Esophagus muscularis mucosa (tissue), 4 donors: ENCODE measurements at places on chromosomes 3 and 15. TPM values are rescaled to one million over a fixed set of nuclear protein-coding genes. Genes with fewer than 3 reads are reported as not detected.

- DNase-seq: no peak
These were observed 34.6 kb upstream of the CDIN1 start for GRCh38 chr15:36544518-36545466.

GRCh38 chr15:98875309-98875708 is 132.3 kb downstream of the PGPEP1L start:
- no peak for DNase-seq

GABRB3 gene
- 7.9 TPM for total RNA-seq

GRCh38 chr15:88956906-88957305 is 43.7 kb upstream of the MFGE8 start:
- no peak for DNase-seq

TMCO5A gene
- total RNA-seq: not detected
